ENCODE measurements at places on chromosomes 2 and 18.

DNA sequence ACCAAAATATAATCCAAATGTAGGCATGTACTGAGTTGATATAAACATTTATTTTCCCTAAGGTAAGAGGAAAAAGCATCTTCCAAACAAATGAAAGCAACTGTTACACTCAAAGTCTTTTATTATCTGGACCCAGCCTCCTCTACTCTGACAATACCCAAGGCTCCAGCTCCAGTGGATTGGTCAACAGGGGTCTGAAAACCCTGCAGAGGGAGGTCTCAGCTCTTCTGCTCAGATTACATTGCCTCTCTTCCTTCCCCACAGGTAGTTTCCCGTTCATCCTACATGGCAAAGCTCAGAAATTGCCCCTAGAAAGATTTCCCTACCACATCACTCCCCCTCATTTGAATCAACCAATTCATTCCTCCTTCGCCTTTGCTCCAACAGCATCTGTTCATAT is 457.0 kb downstream of the METTL4 start:
- no peak for DNase-seq

GRCh38 chr2:9094117-9094516 is 90.6 kb upstream of the MBOAT2 start:
- no peak for DNase-seq

DNA sequence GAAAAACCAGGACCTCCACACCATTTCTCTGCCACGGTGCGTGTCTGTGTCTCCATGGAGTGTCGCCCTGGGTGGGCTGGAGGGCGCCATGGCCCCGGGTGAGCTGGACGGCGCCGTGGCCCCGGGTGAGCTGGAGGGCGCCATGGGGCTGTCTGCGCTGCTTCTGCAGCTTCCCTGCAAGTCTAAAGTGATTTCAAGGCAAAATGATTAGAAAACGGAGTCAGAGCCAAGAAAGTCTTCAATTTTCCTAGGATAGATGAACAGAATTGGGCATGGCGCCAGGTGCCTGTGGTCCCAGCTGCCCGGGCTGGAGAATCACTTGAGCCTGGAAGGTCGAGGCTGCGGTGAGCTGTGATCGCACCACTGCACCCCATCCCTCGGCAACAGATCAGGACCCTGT is 27.7 kb upstream of the NFATC1 start:
- DNase-seq, result no peak

GRCh38 chr2:238203973-238204683 is 633 bp upstream of the ILKAP start:
- DNase-seq, result no peak

DNA sequence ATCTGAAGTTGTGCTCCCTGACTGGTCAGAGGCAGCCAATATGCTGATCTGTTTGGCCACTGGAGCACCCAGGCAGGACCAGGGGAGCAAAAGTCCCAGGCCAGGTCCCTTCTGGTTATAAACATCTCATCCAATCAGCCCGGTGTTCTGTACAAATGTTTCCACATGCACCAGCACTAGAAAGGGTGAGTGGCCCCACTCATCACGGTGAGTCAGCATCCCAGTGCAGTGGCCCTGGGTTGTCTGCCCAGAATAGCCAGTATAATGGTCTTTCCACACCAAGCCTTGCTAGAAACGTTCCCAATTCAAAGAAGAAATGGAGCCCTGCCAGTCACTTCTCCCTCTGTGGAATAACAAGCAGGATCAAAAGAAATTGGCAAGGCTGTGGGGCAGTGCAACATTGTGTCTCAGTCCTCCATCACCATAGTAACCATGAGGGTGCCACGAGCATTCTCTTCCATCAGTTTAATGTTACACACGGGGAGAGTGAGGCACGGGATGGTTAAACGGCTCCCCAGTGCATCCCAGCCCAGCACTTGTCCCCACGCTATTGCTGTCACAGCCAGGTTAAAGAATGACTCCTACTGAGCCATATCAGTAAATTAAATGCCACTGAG is 174.9 kb downstream of the SEPTIN10 start:
- DNase-seq, result no peak

GRCh38 chr2:162254236-162254871 is 11.1 kb upstream of the FAP start:
- no peak for DNase-seq

- no peak for DNase-seq
These were observed 188.4 kb downstream of the SH3BP4 start for GRCh38 chr2:235139956-235140800.

- no peak for DNase-seq
These were observed 53.3 kb upstream of the SLC5A7 start for GRCh38 chr2:107932979-107933378.

- DNase-seq, result no peak
These were observed 451.2 kb downstream of the CNTNAP5 start for GRCh38 chr2:124476291-124476690.

- no peak for DNase-seq
These were observed 7.8 kb downstream of the CDK15 start for GRCh38 chr2:201813996-201814760.

- DNase-seq, result no peak
These were observed 75.8 kb downstream of the KCNG2 start for GRCh38 chr18:79873449-79874110.

DNA sequence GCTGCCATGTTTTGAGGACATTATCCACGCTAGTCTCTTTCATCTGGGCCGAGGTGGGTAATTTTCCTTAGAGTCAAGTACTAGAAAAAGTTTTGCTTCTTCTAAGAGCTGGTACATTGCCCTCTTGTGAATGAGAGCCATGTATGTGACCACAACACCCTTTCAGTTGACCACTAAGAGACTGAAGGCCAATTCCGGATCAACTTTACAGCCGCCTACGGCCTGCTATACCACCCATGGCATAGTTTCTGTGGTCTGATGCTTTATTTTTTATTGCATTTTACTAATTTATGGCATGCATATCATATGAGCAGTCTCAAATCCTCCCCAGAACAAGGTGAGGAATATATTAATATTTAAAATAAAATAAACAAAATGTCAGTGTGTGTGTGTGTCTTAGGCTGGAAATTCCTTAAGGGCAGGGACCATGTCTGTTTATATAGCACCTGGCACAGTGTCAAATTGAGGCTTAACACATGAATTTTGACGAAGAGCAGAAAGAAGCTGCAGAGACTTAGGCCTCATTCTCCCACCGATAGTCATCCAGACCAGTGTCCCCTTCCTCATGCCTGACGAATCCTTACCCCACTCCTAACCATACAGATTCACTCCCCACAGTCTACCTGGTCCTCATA is 35.4 kb downstream of the PSD4 start:
- no peak for DNase-seq

- DNase-seq, result no peak
These were observed 11.0 kb downstream of the SDC1 start for GRCh38 chr2:20213651-20214565.

DNA sequence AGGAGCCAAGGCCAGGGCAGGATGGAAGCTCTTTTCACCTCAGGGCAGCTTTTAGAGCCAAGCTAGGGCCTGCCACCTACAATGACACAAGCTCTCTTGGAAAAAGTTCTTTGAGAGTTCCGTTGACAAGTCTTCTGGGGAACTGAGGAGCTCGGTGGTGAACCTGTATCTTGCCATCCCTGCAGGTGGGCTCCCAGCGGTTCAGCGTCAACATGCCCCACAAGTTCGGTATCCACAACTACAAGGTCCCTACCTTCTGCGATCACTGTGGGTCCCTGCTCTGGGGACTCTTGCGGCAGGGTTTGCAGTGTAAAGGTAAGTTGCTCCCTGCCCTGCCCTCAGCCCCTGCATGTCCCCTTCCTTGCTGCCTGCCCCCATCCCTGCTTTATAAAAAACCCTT is 312.8 kb upstream of the EPAS1 start:
- DNase-seq, result no peak

DNA sequence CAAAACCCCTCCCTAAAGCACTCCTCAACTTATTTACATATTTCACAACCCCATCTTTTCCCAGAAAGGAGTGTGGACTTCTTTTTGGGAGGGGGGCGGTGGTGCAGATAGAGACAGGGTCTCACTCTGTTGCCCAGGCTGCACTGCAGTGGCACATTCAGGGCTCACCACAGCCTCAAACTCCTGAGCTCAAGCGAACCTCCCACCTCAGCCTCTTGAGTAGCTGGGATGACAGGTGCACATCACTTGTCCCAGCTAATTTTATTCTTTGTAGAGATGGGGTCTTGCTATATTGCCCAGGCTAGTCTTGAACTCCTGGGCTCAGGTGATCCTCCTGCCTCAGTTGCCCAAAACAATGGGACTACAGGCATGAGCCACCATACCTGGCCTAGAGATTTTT is 44.1 kb downstream of the ADCY3 start:
- DNase-seq, result no peak

GRCh38 chr2:183487326-183487725 is 363.1 kb downstream of the NUP35 start:
- DNase-seq, result no peak

All from stimulated activated CD4-positive, alpha-beta T cell treated with anti-CD3 and anti-CD28 coated beads, Interleukin-1b, Interleukin-23, amount 100 ng/mL, for 4 hours (primary cell).